Hematopoietic multipotent progenitor cell treated with erythropoietin and hydrocortisone succinate and interleukin-3 and kit ligand, for 6 days (in vitro differentiated cells): ENCODE measurements at places on chromosomes 1 and 21.
A peak's percentile ranks its signal among the peaks of the same experiment; 100 is the strongest.

GRCh38 chr1:43277116-43277876 lies 7.5 kb downstream of the TMEM125 start:
- DNase-seq: no peak

GRCh38 chr1:8482979-8483381 lies 165.1 kb downstream of the SLC45A1 start:
- DNase-seq: no peak

GRCh38 chr1:149962039-149962647 lies 25.5 kb upstream of the MTMR11 start:
- DNase-seq: peak; percentile 87

GRCh38 chr1:21295002-21295401 lies 4.7 kb upstream of the ECE1 start:
- DNase-seq: peak; percentile 78

GRCh38 chr1:81801651-81802456 lies 1.1 kb downstream of the ADGRL2 start:
- no peak for DNase-seq

GRCh38 chr1:53259932-53260331 lies 21.6 kb upstream of the MAGOH start:
- no peak for DNase-seq
